ENCODE measurements at places on chromosomes 2 and 18. TPM values are rescaled to one million over a fixed set of nuclear protein-coding genes. Genes with fewer than 3 reads are reported as not detected.

GRCh38 chr18:23968638-23969604, 45.6 kb upstream of the TTC39C start:
- H3K4me1 ChIP-seq = no peaks in the 10 kb centered on the region
- H3K36me3 ChIP-seq = no peaks in the 10 kb centered on the region
- no peak for DNase-seq
- no peaks in the 10 kb centered on the region for H3K27me3 ChIP-seq
- no peak overlapping the region for H3K27ac ChIP-seq
- H3K4me3 ChIP-seq = no peak overlapping the region

DNA sequence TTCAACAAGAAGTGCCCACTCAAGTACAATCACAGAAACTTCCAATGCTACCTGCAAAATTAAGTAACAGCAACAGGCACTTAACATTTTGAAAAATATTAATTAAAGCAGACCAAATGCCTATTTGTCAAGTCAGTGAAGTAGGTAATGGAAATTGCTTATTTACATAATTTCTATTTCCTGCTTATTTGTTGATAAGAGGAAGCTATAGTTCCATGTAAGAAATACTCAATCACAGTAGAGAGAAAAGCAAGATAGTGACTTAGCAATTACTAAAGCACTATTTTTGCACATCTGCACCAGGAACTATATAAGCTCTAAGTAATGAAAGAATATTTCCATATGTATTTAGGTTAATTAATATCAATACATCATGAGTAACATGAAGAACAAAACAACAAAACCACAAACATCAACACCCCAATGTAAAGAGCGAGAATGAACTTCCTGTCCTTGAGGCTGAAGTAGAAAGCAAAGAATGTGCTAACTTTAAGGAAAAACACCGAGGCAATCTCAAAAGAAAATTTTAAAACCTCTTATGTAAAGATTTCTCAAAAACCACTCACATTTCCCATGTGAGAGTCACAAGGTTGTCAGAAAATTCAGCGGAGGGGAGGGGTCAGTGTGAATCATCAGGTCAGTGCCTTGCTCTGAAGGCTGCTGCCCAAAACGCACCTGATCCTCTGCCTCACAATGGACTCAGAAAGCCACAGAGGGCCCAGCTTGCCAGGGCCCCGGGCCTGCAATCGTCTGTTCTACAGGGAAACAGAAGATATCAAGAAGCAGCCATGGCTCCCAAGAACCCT, 12.5 kb downstream of the NPC1 start:
- peak overlapping the region; percentile 1 for H3K27ac ChIP-seq
- H3K27me3 ChIP-seq = no peaks in the 10 kb centered on the region
- DNase-seq = peak; percentile 16
- H3K36me3 ChIP-seq = peaks cover 30% of the 10 kb centered on the region

The GPR39 gene
- total RNA-seq = 0.09 TPM

The C2orf15 gene
- 0.04 TPM for total RNA-seq

- peaks cover 11% of the 10 kb centered on the region for H3K4me1 ChIP-seq
- no peak overlapping the region for H3K4me3 ChIP-seq
- peak overlapping the region; percentile 78 for H3K27ac ChIP-seq
Observed at GRCh38 chr2:158668001-158668765, 126.9 kb upstream of the DAPL1 start.

DNA sequence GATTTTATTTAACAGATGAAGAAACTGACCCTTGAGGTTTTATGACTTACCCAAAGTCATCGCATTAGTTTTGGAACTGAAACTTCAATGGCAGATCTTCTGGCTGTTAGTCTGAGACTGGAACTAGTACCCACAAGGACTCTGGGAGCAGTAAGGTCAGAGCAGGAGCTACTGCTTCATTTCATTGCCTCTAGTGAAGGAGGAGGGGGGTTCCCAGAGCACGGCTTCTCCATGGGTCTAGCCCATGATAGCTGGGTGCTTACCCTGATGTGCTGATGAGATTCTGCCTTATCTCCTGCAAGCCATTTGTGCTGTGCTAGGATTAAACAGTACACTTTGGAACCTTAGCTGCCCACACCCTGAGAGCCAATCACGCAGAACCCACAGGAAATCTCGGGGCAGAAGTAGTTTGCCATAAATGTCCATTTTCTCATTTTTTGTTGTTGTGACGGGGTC, 5.4 kb upstream of the RNASEH1 start:
- no peaks in the 10 kb centered on the region for H3K27me3 ChIP-seq
- H3K36me3 ChIP-seq = peaks cover 5% of the 10 kb centered on the region
- no peak for DNase-seq
- peaks cover 8% of the 10 kb centered on the region for H3K4me1 ChIP-seq
- H3K4me3 ChIP-seq = no peak overlapping the region

DNA sequence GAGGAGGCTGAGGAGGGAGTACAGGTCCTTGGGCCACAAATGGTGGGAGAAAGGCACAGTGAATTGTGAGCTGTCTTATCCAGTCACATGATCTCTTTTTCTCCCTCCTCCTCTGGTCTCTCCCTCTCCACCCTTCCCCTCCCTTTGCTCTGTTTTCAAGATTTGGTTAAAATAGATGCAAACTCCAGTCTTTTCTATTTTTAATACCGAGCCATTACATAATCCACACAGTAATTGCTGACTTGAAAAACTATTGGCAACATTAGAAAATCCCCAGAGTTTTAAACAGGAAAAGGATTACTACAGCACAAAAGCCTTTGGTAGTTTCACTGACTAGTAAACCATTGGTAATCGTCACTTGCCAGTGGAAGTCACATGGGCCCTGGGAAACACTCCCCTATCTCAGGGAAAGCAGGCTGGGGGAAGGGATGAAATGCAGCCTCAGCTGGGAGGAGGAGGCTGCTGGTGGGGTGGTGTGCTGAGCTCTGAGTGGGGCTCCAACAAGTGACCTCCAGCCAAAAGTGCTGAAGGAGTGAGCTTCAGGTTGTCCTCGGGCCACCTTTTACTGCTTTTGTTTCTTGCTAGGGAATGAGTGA, 57.4 kb upstream of the PCBP1 start:
- H3K4me3 ChIP-seq = no peak overlapping the region
- no peaks in the 10 kb centered on the region for H3K27me3 ChIP-seq
- DNase-seq = peak; percentile 97
- H3K27ac ChIP-seq = peak overlapping the region; percentile 93
- peaks cover 5% of the 10 kb centered on the region for H3K36me3 ChIP-seq

DNA sequence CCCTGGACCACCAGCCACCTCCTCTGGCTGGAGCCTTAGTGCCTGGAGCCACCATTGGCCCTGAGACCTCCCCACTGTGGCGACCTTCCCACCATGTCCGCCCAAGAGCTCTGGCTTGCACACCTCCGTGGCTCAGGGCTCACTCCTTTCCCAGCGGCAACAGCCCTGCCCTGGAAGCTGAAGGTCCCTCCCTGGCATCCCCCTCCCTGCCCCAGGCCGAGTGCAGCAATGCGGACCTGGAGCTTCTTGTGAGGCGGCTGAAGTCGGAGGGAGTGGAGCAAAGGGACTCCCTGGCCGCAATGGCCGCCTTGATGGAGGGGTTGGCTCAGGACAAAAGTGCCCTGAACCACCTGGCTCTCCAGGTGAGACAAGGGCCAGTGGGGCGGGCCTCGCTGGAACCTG, 28.6 kb downstream of the CROCC2 start:
- no peak overlapping the region for H3K4me3 ChIP-seq
- H3K27me3 ChIP-seq = no peaks in the 10 kb centered on the region
- no peak for DNase-seq

- H3K4me3 ChIP-seq = no peak overlapping the region
- no peaks in the 10 kb centered on the region for H3K36me3 ChIP-seq
- no peaks in the 10 kb centered on the region for H3K4me1 ChIP-seq
- H3K27me3 ChIP-seq = no peaks in the 10 kb centered on the region
Observed at GRCh38 chr2:121155502-121156056, 129.4 kb downstream of the TFCP2L1 start.

The NT5C1B gene
- not detected for total RNA-seq

- DNase-seq = no peak
- no peak overlapping the region for H3K4me3 ChIP-seq
- no peaks in the 10 kb centered on the region for H3K27me3 ChIP-seq
- H3K27ac ChIP-seq = no peak overlapping the region
- no peaks in the 10 kb centered on the region for H3K36me3 ChIP-seq
- H3K4me1 ChIP-seq = no peaks in the 10 kb centered on the region
Observed at GRCh38 chr18:59871711-59872362, 28.0 kb upstream of the PMAIP1 start.

GRCh38 chr2:201130524-201131186, 14.7 kb downstream of the CFLAR start:
- peak; percentile 53 for DNase-seq
- H3K4me3 ChIP-seq = no peak overlapping the region
- H3K36me3 ChIP-seq = peaks cover 12% of the 10 kb centered on the region
- H3K4me1 ChIP-seq = peaks cover 31% of the 10 kb centered on the region

The IGFBP5 gene
- total RNA-seq = 461 TPM

The CHMP3 gene
- 132 TPM for total RNA-seq

The CRYBA2 gene
- total RNA-seq = not detected

GRCh38 chr18:41324020-41324791, 630.8 kb upstream of the PIK3C3 start:
- DNase-seq = no peak
- H3K4me1 ChIP-seq = no peaks in the 10 kb centered on the region
- no peaks in the 10 kb centered on the region for H3K36me3 ChIP-seq
- H3K27ac ChIP-seq = no peak overlapping the region
- no peaks in the 10 kb centered on the region for H3K27me3 ChIP-seq

The CFC1 gene
- not detected for total RNA-seq
